ENCODE measurements at places on chromosomes 16 and 17.

DNA sequence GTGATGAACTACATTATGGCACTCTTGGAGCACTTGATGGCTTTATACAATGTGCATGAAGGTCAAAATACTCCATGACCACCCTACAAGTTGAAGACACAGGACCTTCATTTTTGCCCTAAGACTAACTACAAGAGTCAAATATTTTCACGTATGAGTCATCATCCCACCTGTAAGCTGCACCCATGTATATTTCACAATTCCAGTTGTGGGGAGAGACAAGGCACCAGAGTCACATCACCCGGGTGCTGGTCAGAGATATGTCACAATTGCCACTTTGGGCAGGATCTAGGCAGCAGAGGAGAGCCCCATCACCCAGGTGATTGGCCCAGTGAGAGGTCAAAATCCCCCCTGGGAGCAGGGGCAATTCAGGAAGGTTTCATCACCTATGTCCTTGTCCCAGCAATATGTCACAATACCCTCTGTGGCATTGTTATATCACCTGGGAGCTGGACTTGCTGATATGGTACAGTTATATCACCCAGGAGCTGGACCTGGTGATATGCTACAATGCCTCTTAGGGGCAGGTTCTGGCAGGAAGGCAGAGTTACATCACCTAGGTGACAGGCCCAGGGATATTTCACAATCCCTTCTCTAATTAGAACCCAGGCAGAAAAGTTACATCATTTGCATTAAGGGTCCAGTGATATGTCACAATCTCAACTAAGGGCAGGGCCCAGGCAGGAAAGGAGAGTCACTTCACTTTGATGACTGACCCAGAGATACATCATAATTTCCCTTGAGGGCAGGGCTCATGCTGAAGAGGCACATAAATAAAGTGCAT, 1839.2 kb downstream of the TP53TG3F start:
- DNase-seq, result no peak

GRCh38 chr17:31738996-31739699, 119.9 kb downstream of the COPRS start:
- DNase-seq, result no peak

DNA sequence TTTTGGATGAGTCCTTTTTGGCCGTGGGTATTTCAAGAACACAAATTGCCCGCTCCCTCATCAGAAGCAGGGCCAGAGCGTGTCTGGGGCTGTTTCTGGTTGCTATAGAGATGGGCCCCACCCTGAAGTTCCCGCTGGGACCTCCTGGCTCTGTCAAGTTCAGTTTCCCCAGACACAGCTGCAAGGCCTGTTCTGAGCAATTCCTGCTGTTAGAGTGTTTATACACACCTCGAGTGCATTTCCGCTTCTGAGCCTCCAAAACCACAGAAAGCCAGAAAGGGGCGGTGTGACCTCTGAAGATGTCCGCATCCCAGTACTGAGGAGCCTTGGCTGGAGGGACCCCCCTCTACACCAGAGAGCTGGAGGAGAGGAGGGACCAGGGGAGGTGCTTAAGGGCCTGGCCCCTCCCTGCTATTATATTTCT, 9.3 kb upstream of the WBP2 start:
- peak; percentile 50 for DNase-seq

DNA sequence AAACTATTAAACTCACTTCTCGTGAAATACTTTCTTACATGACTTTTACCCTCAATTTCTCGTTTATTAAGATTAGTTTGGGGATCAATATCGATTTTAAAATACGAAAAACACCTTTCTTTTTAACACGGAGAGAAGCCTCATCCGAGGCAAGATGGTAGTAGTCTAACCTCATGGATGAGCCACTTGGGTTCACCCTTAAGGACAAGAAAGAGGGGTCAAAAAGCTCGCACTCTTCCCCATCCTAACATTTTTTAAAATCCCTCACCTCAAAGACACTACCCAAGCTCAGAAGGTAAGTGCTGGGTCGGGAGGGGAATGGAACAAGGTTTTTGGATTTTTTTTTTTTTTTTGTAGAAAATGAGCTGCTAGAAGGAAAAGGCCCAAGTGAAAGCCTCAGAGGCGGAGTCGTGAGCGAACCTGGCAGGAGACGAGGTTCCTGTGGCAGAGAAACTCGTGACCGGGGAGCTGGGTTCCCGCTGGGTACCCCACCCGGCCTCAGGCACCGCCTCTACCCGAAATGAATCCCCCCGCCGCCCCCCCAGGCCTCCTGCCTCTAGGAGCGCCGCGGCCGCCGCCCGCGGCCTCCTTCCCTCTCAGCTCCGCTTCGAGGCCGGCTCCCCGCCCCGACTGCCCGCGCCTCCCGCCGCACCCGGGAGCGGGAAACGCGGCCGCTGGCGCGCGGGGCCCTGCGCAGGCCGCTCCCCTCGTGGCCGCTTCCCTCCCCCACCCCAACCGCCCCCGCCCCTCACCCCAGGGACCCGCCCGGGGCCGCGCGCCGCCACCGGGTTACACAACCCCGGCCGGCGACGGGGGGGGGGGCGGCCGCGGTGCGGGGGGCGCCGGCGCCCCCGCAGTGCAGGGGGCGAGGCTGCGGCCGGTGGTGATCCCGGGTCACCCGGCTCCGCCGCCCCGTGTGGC, 1.6 kb downstream of the NUFIP2 start:
- DNase-seq, result peak; percentile 49

- DNase-seq, result no peak
Measured at GRCh38 chr16:80120899-80121521, 419.8 kb upstream of the DYNLRB2 start.

DNA sequence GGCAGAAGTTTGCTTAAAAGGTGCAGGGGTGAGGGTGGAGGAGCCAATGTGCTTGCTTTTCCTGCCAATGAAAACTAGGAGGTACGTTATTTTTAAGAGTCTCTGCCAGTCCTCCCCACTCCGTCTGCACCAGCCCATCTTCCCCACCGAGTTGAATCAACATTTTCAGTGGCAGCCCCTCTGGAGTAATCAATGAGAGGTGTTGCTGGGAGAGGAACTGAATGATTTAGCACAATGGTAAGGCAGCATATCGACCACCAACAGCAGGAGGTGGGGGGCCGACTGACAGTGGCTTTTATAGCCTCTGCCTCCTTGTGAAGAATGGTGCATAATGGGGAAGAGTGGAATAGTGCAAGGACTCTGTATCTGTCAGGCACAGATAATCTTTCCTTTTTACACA, 1465.0 kb upstream of the GOT2 start:
- no peak for DNase-seq

DNA sequence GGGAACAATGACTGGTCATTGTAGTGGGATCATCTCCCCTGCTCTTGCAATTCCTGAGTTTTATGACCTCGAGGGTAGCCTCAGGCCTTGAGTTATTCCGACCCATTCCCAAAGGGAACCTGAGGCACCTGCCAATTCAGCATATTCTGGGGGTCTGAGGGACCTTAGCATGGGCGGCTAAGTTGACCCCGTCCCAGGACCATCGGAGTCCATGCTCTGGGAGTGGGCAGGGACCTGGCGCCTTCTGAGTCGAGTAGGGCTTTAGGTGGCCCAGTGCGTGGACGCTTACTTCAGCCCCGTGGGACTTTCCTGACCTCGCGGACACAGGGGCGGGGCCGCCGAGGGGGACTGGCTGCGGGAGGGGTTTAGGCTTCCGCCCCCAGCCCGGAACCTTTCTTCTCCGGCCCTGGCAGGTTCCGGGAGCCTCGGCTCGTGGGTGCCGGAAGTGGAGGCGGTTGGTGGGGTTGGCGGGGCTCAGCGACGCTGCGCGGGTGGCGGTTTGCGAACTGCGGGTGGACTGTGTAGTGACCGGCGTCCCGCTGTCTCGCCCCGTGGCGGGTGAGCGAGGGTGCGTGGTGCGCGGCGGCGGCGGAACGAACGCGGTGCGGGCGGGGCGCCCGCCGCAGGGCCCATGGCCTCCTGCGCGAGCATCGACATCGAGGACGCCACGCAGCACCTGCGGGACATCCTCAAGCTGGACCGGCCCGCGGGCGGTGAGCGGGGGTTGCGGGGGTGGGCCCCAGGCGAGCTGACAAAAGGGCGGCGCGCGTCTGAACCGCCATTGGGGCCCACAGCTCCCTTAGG, at the start of gene EDC4:
EDC4 (plus strand) TSS at position 422 of the 804 bp plus-strand sequence; CDS start at position 632, 210 bp downstream.
- peak; percentile 89 for DNase-seq

- DNase-seq, result no peak
Measured at GRCh38 chr17:29930409-29931010, 482 bp upstream of the SSH2 start.

DNA sequence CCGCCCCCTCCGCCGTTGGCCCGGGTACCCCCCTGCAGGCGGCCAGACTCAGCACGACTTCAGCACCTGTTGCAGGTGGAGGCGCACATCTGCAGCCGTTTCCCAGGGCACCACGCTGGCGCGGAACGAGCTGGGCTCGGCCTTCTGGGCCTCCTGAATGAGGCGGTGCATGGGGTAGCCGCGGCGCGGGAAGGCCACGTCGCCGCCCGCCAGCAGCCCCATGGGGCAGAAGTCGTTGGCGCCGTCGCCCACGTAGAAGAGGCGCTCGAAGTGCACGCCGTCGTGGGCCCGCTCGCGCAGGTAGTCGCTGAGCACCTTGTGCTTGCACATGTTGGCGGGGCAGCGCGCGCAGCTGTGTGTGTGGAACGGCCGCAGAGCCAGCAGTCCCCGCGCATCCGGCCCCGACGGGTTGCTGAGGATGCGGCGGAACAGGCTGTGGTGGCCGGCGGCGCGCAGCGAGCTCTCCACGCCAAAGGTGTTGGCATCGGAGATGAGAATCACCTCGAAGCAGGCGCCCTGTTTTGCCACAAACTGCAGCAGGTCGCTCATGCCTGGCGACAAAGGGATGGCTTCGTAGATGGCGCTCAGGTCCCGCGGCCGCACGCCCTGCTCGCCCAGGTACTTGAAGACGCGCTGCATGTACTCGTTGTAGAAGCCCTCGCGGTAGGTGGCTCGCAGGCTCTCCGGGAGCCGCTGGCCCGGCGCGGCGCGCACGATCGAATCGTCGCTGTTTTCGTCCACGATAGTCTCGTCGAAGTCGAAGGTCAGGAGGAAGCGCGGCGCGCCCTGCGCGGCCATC, 6.2 kb downstream of the PHOSPHO1 start:
- DNase-seq, result peak; percentile 62

DNA sequence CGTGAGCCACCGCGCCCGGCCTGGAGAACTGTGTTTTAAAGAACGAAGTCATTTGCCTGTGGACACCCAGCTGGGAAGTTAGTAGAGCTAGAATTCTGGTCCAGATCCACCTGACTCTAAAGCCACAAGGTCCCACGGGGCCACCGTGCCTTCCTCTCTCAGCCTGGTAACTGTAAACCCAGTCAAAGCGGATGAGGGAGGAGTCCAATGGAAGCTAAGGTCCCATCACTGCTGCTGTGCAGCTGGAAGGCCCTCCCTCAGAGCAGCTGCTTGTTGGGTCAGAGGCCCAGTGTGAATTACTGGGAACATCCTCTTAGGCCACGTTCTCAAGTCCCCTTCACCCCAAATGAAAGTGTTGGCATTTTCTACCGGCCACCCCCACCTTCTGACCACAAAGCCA, 48.8 kb upstream of the CACNG5 start:
- DNase-seq, result no peak

GRCh38 chr16:261031-261691, 14.6 kb downstream of the RGS11 start:
- no peak for DNase-seq

- DNase-seq, result no peak
Measured at GRCh38 chr17:61427567-61427966, 24.7 kb upstream of the TBX4 start.

DNA sequence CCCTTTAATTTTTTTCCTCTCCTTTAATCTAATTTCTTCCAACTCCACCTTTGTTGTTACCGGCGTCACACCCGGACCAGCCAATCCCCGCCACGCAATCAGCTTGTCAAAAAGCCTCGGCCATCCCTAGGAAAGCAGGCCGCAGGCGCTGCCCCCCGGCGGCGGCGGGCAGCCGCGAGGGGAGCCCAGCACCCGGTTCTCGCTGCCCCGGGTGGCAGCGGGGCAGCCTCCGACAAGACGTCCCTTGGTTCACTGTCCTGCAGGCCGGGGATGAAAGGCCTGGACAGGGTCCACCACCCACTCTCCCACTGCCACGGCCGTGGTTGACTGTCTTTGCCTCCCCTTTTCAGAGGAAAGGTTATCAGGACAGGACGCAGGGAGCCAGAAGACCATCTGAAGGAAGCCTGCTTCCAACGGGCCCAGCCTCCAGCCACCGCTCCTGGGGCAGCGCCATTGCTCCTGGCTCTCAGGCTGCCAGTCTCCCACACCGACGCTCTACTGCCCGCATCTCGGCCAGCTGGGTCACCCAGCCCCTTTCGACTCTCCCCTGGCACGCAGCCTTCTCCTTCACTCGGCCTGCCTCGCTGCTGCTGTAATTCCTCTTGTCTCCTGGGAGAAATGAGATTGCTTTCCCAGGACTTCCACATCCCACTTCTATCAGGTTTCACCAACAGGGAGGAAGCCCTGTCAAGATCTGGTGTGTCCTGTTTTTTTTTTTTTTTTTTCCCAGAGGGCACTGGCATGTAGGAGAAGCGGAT, 2.8 kb upstream of the UBTF start:
- peak; percentile 30 for DNase-seq

DNA sequence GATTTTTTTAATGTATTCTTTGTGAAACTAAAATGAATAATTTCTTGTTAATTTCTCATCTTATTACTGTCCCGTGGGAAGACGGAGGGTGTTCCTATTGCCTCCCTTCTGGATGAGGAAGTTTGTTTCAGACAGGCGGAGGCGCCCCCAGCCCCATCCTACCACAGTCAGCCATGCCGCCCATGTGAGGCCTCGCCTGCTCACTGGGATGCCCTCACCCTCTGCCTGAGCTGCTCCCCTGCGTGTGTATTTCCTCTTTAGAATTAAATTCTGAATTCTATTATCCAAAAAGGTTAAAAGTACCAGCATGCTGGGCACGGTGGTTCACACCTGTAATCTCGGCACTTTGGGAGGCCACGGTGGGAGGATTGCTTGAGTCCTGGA, 14.0 kb downstream of the KCTD2 start:
- DNase-seq, result no peak

DNA sequence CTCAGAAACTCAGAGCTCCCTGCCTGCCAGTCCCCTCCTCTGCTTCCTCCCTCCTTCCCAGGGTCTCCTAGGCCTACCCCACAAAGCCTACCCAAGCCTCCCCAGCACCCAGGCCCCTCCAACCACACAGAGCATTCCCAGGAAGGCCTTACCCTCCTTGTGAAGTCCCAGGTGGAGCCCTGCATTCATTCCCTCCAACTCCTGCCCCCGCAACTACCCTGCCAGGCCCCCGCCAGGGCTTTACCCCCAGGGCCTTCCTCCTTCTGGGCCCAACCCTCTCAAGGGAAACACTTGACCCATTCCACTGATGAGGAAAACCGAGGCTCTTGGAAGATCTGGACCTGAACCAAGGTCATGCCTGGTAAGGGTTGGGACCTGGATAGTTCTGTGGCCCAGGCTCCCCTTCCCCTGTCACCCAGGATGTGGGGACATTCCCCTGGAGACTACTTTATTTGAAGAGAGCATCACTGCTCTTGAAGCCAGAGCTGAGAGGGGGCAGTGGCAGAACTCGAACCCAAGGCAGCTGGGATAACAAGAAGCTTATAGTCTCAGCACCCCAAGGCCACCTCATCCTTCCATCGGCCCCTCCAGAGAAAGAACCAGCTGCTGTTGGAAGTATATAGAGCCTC, 12.5 kb downstream of the PLLP start:
- DNase-seq, result no peak

Measured in CD4-positive, alpha-beta memory T cell (primary cell).